Kasumi-1 (cell line): ENCODE measurements at places on chromosomes 5 and 9.

DNA sequence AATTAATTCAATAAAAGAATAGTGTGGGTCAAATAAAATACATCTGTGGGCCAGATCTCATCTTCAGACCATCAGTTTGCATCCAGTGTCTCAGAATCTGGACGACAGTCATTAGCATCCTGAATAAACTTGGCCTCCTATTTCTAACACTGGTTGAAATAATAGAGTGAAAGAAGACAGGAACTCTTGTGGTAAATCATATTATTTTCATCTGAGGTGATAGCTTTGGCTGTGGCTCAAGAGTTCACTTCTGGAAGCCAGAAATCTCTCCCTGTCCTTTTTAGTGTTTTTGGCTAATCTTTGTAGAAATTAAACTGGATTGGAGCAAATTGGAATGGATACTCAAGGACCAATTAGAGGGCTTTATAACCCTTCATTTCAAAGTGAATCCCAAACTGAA lies 63.4 kb upstream of the HMHB1 start:
- no peak for DNase-seq

DNA sequence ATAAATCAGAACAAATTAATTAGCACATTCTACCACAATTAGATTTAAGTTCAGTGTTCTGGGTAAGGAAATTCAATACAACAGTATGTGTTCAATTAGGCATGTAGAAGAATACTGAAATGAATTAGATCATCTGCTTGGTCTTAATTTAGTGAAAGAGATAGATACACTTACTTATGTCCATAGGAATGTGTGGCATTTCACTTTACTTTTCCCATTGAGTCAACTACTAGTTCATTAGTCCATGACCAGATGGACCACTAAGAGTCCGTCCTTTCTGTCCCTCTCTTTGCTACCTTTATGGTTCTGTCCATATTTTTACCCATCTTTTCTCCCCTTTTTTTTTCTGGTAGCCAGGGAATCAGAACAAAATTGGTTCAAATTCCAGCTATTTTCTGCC lies 276.9 kb downstream of the OSTF1 start:
- DNase-seq: no peak

- no peak for DNase-seq
Measured at GRCh38 chr5:141758310-141758998, 76.4 kb upstream of the ARAP3 start.

DNA sequence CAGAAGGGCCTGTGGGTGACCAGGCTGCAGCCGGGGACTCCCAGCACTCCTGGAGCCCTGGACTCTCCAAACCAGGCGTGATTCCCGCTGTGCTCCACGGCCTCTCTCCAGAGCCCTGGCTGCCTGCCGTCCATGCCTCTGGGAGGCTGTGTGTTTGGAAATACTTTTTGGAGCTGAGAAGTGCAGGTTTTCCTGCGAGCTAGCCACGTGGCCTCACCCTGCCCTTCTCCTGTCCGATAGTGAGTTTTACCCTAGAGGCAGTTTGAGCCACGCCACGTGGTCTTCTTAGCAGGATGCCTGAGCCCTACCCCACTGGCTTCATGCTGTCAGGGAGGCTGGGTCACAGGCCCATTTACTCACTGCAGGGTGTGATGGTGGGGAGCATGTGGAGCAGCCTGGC lies 71.3 kb downstream of the COL5A1 start:
- DNase-seq: no peak

DNA sequence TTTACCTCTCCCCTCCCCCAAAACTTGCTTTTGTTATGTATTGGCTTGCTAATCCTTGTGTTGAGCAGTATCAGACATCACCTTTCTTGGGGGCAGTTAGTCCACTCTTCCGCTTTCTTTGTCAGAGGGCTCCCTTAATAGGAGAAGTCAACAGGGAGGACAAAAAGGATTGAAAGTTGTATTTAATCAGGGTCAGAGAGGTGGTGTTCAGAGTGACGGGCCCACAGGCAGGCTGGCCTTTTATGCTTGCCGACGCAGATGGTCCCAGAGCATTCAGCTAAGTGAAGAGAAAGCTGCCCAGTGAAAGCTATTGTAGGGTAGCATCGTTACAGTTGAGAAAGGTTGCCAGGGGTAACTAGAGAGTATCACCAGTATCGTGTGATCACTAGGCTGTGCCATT lies 131.1 kb downstream of the ZCCHC7 start:
- DNase-seq: no peak

GRCh38 chr5:150106674-150107426 lies 20.5 kb upstream of the CSF1R start:
- DNase-seq: peak; percentile 56

- DNase-seq: no peak
Measured at GRCh38 chr5:179802950-179803562, 3.6 kb downstream of the MGAT4B start.

- DNase-seq: no peak
Measured at GRCh38 chr5:107538805-107539445, 131.8 kb downstream of the EFNA5 start.
